Smooth muscle cell of the brain vasculature (primary cell): ENCODE measurements at places on chromosomes 5 and 9.

- no peak for DNase-seq
Observed at GRCh38 chr5:148840531-148840930, 14.1 kb downstream of the ADRB2 start.

DNA sequence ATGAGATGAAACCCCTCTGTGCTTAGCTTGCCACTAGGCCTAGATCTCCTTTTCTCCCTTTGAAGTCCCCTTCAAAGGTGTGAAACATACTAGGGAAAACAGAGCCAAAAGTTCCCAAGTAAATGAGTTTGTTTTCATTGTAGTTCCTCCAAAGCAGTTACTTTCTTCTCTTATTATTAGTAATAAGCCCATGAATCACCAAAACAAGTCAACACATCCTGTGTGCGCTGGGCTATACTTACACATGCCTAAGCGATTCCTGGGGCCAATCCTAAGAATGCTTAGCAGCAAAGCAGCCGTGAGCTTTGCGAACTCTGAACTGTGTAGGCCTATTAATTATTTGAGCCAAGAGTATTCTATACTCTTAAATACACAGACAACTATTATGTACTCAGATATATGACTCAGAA lies 7.6 kb downstream of the ENC1 start:
- DNase-seq: no peak

- DNase-seq: no peak
Observed at GRCh38 chr5:66213533-66213932, 69.4 kb downstream of the SREK1 start.

DNA sequence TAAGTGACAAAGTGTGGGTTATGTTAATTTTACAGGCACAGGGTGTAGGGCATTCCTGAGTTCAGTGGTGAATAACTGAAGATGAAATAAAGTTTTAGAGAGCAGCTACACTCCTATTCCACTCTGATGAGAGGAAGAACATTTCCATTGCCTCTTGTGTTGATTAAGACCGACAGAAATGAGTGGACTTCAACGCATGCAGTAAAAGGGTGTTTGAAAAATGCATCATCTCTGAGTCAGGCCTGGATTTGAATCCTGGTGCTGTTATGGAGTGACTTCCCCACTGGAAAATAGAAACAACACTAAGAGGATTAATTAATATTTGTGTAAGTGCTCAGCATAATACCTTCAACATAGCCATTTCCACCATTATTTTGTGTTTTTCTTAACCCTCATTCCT lies 86.3 kb downstream of the PRR16 start:
- DNase-seq: no peak

DNA sequence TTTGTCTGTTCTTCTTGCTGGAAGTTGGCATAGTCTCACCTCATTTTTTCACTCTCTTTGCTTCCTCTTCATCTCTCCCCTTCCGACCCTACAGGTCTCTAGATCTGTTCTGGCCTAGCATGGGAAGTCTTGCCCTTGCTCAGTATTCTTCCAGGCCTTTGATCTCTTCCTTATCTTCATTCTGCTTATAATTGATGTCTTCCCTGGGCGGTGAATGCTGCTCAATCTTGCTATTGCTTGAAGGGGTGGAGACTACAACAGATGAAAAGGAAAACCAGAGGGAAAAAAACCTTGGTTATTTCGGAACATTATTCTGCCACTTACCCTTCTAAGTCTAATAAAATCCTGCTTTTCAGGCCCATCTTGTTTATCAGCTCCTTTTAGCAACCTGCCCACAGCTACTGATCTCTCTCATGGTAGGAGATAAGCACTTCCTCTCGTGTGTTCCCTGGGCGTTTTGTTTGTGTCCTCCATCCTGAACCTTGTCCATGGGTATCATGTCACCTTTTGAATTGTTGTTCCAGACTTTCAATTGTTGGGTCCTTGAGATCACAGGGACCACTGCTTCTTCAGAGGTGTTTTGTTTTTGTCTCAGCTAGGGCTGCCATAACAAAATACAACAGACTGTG lies 375.6 kb downstream of the ADGRV1 start:
- no peak for DNase-seq

- no peak for DNase-seq
Observed at GRCh38 chr5:2387634-2388325, 363.7 kb downstream of the IRX2 start.
